ENCODE measurements at places on chromosomes 6 and 20.
A peak's percentile ranks its signal among the peaks of the same experiment; 100 is the strongest.

DNA sequence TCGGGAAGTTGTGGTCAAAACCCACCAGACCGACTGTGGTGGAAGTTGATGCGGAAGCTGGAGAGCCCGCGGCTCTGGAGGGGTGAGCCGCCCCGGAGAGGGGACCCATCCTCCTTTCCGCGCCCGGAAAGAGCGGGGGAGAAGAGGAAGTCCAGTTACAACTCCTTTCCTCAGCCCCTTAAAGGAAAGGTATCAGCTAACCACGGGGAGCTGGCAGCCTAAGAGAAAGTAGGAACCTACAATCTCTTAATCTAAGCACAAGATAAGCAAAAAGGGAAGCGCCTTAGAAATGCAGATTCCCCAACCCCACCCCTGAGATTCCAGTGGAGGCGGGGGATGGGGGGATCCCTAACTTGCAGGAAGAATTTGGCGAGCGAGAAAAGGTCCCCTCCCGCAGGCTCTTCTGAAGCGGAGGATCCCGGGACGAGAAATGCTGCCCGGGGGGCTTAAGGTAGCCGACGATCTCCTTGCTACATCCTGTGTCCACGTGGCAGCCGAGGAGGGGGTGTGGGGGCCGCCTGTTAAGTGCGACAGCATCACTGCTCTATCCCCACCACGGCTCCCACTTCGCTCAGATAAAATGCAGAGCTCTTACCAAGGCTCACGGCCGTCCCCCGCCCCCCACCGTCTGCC is 87.5 kb downstream of the ZFP64 start:
- no peak for DNase-seq

GRCh38 chr6:18931086-18931485 is 543.9 kb downstream of the RNF144B start:
- no peak for DNase-seq

- DNase-seq = no peak
Measured at GRCh38 chr20:58019027-58019849, 209.2 kb downstream of the ANKRD60 start.

DNA sequence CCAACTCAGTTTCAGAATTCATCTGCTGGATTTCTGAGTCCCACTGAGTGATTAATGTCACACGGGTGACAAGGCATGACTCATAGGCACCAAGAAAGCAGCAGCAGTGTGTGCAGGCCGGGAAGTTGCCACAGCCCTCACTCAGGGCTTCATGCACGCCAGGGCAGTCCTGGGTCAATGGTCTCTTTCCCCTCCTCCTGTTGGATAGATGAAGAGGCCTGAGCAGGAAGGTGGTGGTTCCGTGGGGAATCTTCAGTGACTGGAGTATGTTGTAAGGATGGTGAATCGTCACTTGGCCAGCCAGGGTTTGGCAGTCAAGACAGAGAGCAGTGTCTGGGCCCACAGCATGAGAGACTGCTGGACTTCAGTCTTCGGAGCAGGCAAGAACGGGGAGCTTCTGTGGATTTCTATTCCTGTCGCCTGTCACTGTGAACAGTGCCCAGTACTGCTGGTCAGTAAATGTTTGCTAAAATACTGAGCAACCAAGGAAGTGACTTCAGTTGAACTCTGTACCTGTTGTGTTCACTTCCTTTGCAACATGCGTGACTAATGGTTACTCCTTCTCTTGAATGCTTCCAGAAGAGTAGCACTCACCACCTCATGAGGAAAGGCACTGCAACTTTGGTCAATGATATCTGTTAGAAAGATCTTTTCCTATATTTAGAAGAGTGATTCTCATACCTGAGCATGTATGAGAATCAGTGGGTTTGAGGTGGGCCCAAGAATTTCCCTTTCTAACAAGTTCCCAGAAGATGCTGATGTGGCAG is 62.0 kb upstream of the CD93 start:
- DNase-seq = peak; percentile 16

DNA sequence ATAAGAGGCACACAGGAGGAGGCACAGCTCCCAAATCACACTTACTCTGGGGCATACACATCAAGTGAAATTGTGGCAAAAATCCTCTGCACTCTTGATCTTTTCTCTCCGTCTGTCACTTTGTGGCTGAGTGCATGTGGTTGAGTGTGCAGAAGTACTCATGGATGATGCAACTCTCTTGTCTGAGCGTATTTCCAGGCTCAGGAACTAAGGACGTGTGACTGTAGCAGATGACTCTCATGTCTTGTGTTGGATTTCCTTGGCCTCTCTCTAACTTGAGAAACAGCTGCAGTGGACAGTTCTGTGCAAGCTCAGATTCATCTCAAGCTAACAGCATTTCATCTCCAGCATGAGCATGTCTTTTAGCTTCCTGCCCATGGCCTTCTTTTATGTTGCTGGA is 245.4 kb upstream of the FLRT3 start:
- DNase-seq = no peak

DNA sequence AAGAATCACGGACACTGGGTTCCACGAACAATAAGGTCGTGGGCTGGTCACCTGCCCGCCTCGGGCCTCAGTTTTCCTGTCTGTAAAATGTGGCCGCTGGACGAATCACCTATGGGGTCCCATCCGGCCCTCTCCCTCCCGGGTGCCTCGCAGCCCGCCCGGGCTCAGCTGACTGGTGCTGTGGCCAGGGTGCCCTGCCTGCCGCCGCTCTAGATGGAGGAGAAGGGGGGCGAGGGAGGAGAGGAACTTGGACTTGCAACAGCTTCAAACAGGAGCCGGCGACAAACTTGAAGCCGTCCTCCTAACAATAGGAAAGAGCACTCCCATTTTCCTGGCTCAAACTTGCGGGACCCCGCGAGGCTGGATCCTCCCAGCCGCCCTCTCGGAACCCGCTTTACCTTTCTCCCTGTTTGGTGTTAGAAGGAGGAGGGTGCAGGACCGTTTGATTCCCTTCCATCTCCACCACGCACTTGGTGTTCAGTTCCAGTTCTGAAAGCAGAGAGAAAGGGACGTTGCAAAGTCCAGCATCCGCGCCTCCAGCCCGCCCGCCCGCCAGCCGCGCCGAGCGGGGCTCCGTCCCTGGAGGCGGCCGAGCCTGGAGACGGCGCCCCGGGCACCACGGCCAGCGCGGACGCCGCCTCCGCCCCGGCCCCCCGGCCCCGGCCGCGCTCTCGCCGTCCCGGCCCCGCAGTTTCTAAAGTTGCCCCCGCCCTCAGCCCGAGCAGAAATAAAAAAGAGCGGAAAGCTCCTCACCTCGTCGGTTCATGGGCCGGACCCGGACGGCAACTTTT is 584 bp downstream of the KIF13A start:
- DNase-seq = no peak

DNA sequence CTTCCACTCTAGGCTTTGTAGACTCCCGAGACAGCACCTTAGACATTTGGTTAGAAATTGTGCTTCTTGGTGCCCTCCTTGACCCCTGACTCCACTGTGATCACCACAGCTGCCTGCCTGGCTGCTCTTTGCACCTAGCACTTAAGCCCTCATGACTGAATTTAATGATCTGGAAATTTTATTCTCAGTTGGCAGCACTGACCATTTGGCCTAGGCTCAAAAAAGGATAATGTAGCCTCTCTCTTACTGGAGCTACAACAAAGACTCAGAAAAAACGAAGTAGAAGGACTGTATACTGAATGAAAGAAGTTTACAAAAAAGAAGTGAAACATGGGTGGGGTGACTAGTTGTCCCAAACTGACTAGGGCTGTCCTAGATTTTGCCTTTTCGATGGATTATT is 11.3 kb upstream of the ABRACL start:
- DNase-seq = no peak

DNA sequence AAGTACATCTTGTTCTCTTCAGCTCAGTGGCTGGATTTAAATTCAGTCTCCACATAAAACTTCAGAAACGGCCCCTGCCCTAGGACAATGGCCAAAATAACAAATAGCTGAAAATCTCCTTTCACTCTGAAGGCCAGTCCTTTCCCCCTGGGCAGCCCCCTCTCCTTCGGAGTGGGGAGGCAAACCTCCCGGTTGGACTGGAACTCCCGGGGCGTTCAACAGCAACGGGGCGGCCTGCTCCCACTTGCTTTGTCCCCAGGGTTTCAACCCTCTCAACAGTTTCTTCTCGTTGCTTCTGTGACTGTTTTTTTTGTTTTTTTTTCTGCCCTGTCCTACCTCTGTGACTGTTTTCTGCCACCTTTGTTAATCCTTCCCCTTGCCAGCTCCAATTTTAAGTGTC is 102.6 kb upstream of the DUSP22 start:
- no peak for DNase-seq

- peak; percentile 52 for DNase-seq
Measured at GRCh38 chr20:62900052-62900691, 26.1 kb downstream of the DIDO1 start.

DNA sequence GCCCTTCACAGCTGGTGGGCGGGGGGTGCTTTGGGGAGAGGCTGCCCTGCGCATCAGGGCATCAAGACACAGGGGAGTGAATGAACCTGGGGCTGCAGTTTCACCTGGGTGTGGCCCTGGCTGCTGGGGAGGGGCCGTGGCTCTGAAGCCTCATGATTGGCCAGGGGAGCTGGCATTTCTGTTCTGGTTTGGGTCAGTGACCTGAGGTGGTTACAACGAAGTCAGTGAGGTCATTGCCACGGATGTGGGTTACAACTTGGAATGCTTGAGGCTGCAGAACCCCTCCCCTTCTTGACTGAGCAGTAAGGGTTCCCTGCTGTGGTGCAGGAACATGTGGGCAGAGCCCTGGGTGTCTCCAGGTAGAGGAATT is 3.0 kb downstream of the TCEA2 start:
- DNase-seq = peak; percentile 58

- no peak for DNase-seq
Measured at GRCh38 chr6:47437592-47437991, 40.0 kb upstream of the CD2AP start.

GRCh38 chr6:51526922-51527321 is 560.5 kb downstream of the PKHD1 start:
- DNase-seq = no peak

DNA sequence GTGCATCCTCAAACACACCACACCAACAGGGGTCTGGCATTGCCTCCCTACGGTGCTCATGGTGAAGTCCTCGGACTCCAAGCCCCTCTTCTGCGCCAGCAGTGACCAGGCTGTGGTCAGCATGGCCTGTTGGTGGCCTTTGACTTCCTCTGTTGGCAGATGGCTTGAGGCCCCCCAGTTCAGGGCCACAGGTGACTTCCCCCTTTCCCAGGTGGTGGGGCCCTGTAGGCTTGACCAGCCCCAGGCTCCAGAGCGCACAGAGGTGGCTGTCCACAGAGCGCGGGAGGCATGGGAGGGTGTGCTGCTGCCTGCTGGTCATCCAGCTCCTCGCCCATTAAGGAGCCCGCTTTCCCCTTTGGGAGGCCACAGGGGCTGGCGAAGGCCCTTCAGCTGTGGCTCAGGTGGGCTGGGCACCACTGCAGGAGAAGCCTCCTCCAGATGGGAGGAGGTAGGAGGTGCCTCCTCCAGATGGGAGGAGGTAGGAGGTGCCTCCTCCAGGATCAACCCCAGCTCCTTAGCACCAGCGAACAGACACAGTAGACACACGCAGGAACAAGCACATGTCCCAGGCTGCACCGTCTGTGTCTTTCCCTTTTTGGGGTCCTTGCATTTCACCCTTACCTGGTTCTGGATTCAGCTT is 52.1 kb upstream of the BHLHE23 start:
- no peak for DNase-seq

DNA sequence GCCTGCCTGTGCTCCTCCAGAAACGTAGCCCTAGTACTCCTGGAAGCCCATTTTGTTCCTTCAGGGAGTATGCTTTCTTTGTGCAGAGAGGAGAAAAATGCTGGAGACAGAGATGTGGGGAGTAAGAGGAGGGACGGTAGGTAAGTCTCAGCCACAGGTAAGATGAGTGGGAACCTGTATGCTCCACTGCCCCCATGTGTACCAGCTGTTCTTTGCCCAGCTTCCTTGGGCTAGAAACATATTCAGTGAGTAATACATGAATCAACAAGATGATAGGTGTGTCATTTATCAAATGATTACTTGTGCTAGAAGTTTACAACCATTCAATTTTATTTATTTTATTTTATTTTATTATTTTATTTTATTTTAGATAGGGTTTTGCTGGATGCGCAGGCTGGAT is 13.6 kb upstream of the CEP85L start:
- no peak for DNase-seq

- DNase-seq = no peak
Measured at GRCh38 chr6:110284855-110285254, 73.3 kb downstream of the METTL24 start.

DNA sequence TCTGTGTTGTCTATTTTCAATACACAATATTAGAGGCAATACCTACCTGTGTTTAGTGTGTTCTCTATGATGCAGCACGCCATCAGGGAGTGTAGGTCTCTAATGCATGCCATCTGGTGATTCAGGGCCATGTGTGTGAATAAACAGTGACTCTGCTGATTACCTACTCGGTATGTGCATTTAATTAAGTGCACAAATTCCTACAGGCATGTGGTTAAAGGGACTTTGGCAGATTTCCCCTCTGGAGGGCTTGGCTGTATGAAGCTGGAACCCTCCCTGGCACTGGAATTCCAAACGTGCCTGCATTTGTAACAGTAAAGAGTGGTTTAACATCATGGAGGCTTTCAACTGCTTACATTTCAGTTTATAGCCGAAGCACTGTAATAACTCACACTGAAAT is 401.5 kb upstream of the SASH1 start:
- no peak for DNase-seq

GRCh38 chr20:45016089-45016671 is 49.9 kb downstream of the STK4 start:
- DNase-seq = no peak

GRCh38 chr20:35636095-35636494 is 20.5 kb downstream of the SPAG4 start:
- DNase-seq = no peak

- DNase-seq = no peak
Measured at GRCh38 chr6:154621686-154622085, 111.2 kb upstream of the CNKSR3 start.

- DNase-seq = no peak
Measured at GRCh38 chr6:152748843-152749242, 1.8 kb upstream of the VIP start.

DNA sequence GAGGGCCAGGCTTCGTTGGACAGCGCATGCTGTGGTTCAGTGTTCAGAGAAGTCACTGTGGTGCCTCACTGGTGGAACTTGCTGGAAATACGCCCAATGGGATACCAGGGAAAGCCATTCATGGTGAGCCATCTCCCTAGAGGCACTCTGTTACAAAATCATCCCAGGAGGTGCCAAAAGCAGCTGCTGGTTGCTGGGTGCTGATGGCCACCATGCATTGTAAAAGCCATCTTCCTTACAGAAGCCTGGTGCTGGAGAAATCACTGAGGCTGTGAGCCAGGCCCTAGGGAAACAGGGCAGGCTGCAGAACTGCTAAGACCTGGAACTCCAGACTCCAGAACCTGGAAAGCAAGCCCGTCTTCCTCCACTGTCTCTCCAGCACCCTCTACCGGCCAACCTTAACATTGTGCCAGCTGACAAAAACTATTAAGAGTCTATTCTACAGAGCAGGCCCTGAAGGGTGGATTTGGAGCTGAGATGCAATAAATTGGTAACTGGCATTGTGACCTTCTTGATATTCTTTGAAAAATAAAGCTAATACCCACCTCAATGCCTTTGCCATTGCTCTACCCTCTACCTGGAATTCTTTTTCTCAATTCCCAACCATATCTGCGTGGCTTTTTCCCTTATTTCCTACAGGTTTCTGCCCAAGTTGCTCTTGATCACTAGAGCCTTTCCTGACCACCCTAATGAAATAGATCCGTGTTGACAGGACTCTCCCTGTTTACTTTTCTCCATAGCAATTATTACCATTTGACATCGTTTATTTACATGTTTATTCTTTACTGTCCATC is 18.5 kb downstream of the SNRPB start:
- DNase-seq = peak; percentile 26
